ENCODE measurements at places on chromosomes 13 and 19.

- DNase-seq, result no peak
Observed at GRCh38 chr13:36839981-36840380, 21.0 kb downstream of the RFXAP start.

DNA sequence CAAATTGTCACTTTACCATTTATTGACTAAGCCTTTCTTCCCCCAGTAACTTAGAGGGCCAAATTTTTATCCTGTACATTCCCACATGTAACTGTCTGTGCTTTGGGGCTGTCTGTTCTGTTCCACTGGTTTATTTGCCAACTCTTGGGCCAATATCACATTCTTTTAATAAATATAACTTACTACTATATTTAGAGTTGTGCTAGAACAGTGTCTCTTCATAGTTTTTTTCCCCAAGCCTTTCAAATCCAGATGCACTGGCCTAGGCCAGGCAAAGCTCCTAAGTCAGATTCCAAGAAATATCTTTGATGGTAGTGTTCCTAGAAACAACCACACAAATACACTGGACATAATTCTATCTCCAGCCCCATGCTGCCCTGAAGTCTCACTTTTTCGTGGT lies 16.0 kb upstream of the CEBPG start:
- DNase-seq, result no peak

GRCh38 chr13:67042556-67042955 lies 187.6 kb downstream of the PCDH9 start:
- no peak for DNase-seq

GRCh38 chr19:42184401-42184861 lies 33.0 kb downstream of the DEDD2 start:
- DNase-seq, result peak; percentile 77

GRCh38 chr13:102686024-102686423 lies 8.8 kb downstream of the METTL21C start:
- DNase-seq, result no peak

GRCh38 chr19:14248578-14249011 lies 42.6 kb upstream of the ADGRL1 start:
- DNase-seq, result peak; percentile 52

DNA sequence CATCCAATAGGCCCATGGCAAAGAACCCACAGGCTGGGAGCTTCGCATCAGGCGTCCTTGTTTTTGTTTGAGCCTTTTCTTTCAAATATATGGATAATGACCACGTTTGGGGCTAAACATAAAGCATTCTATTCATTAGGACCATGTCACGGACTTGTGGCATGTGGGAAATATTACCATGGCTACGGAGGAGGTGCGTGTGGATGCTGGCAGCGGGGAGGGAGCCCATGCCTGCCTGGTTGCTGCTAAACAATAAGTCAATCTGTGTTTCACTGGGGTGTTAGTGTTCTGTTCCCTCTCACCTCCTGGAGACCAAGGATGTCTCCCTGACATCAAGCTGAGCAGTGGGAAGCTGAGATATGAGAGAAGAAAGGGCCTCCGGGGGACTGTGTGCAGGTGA lies 121.1 kb downstream of the IRS2 start:
- no peak for DNase-seq

GRCh38 chr19:39146091-39146490 lies 20.5 kb downstream of the PAK4 start:
- no peak for DNase-seq

GRCh38 chr13:80340651-80341100 lies 250 bp downstream of the SPRY2 start:
- DNase-seq, result no peak

- no peak for DNase-seq
Observed at GRCh38 chr13:77860507-77860981, 58.1 kb downstream of the EDNRB start.

DNA sequence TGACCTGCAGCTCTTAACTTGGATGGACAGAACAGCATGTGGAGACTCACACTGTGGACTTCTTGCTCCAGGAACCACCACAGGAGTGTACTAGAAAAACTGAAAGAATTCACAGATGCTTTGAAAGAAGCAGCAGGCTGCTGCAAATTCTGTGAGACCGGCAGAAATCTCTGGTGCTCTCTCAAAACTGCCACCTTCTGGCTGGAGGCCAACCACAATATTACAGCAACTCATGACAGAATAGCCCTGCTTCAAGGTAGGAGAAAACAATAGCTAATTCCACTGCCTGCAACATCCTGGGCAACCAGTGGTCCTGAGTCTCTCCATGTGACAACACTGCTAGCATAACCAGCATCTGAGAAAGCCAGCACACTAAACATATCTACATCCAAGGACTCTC lies 26.9 kb downstream of the CDK8 start:
- no peak for DNase-seq

- no peak for DNase-seq
Observed at GRCh38 chr13:95154413-95154886, 146.8 kb downstream of the ABCC4 start.

- DNase-seq, result no peak
Observed at GRCh38 chr19:19407633-19407930, 2.1 kb downstream of the GATAD2A start.

DNA sequence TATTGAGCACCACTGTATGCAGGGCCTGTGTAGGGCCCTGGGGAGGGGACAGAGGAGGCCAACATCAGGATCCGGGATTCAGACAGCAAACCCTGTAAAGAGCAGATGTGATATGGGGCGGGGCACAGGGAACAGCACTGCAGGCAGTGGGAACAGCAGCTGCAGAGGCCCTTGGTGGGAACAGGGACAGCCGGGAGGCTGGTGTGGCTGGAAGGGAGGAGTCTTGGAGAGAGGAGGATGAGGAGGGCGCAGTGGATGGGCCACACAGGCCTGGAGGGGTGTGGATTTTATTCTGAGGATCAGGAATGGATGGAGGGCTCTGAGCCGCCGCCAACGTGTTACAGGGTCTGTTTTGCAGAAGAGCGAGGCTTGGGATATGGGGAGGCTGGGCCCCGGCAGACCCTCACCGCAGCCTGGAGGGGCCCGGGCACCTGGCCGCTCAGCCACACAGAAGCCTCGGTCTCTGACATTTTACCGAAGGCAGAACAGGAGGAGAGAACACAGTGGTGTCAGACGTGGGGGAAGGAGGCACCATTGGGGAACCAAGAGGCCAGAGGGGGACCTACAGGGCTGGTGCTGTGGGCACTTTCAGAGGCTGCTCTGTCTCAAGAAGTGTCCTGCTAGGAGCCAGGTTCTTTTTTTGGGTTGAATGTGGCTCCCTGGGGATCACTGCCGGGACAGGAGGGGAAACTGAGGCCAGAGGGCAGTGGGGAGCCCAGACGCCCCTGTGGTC lies 6.9 kb downstream of the EFNA2 start:
- no peak for DNase-seq

DNA sequence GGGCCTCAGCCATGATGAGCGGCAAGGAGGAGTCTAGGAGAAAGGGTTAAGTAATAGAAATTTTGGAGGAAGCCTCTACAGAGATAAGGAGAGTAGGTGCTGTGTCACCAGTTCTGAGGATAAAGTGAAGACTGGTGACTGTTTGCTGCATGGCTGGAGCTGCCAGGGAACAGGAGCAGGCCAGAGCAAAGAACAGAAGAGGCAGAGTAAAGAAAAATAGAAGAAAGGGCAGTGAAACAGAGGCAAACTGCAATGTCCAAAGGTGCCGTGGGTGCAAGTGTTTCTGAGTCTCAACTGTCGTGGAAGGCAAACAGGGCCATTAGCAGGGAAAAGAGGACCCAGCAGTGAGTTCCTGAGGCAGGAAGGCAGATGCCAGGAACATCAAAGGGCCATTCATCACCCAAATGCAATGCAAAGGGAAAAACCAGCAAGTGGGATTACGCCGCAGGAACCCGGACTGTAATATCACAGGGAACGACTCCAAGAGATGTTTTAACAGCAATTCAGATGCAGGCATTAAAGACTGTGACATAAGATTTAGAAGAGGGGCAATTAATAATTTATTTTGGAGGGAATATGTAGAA lies 318.3 kb downstream of the FOXO1 start:
- no peak for DNase-seq

DNA sequence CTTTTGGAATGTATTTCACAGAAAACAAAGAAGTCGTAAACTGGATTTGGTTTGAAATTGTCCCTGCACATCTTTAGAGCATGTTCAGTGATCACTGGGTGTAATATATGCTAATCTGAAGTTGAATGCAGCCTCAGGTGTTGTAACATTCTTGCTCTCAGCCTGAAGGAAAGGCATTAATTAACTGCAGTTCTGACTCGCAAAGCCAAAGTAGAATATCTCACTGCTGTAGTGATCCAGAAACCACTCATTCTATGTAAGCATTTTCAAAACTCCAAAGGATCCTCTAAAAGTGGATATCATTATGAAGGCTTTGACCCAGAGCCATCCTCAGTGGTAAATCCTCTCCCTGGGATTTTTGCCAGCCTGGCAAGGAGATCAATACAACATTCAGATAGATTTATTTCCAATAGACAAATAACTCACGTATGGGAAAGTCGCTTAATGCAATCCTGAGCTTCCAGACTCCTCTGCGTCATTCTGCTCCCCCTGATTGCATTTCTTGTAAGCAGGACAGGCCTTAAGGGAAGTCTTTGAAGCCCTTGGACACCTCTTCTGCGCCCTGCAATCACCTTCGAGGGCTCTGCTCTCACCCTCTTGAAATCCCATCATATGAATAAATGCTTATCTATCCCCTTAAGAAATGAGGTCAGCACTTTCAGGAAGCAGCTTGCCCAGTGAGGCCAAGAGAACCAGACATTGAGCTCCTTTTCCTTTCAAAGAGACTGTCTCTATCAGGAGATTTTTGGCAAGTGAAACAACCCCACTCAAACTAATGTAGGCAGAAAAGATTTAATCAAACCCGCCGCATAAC lies 301.7 kb upstream of the NBEA start:
- DNase-seq, result no peak

GRCh38 chr19:7480222-7480969 lies 8.4 kb downstream of the PEX11G start:
- no peak for DNase-seq

DNA sequence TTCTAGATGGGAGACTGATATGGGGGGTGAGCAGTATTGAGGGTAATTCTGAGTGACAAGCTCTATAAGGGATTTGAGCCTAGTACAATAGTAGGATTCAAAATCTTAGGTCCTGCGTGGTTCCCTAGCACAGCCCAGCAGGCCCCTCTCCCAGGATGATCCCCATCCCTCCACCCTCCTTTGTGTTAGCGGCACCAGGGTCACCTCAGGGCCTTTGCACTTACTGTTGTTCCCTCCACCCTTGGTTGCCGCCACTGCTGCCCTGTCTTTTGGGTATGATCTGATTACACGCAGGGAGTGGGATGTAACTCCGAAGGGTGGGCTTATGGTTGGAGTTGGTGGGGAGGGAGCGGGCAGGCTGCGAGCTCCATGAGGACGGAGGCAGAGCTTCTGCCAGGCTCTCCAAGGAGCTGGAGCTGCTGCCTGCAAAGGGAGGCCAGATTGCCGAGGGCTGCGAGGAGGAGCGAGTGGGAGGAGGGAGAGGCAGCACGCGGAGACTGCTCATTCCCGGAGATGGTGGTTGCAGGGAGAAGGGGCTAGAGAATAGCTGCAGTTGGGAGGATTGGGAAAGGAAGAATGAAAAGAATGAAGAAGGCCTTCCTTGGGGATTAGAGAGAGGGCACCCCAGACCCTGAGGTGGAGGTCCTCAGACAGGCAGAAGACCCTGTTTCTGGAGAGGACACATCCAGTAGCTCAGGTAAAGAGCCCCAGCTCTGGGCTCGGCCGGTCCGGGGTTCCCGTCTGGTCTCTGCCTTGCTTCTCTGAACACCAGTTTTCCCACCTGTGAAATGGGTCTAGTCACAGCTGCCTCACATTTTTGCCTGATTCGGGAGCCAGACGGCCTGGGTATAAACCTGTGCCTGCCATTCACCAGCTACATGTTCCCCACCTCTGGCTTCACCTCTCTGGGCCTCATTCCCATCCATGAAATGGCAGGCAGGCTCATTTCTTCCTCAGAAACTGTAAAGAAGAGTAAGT lies 5.2 kb downstream of the NACC1 start:
- DNase-seq, result no peak

DNA sequence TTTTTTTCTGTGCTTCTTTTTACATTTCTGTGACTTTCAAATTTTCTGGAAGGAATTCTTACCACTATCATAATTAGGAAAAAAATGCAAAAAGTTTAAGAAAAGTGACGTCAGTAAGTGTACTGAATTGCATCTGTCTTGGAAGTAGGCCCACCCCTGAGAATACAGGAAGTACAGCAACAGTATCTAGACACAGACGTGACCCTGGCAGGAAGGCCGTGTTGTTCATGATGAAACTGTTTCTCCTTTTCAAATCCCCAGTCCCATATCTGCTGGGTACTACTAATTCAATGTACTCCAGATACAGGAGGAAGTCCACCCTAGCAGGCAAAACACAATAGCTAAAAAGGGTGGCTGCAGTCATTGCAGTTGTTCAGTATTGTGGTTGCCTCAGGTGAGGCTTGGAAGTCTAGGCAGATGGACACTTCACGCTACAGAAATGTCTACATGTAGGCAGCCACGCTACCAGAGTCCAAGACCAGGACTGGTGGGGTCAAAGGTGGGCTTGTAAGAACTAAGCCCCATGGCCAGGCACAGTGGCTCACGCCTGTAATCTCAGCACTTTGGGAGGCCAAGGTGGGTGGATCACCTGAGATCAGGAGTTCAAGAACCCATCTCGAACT lies 49.6 kb upstream of the MED4 start:
- DNase-seq, result no peak

DNA sequence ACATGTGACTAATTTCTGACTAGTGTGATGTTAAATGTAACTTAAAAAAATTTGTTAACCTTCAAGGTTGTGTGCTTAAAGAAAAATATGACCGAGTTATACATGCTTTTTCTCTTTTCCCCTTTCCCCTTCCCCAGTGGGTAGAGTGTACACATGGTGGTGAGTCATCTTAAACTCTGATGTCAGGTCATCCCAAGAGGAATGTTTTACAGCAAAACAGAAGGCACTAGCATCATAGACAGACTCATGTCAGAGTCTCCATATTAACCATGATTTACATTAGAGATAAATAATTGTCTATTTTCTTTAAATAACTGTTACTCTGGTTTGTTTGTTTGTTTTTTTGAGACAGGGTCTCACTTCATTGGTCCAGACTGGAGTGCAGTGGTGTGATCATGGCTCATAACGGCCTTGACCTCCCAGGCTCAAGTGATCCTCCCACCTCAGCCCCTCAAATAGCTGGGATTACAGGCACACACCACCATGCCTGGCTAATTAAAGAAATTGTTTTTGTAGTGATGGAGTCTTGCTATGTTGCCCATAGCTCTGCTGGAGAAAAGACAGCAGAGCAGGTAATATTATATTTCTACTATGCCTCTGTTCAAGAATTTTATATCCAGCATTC lies 160.4 kb upstream of the PCDH9 start:
- DNase-seq, result no peak

- DNase-seq, result peak; percentile 50
Observed at GRCh38 chr13:105937451-105937850, 598.0 kb downstream of the EFNB2 start.

GRCh38 chr13:97736436-97736835 lies 217.0 kb upstream of the IPO5 start:
- DNase-seq, result no peak

- peak; percentile 40 for DNase-seq
Observed at GRCh38 chr19:11482384-11483050, 1.7 kb upstream of the ELAVL3 start.

GRCh38 chr13:26465514-26465913 lies 92.0 kb upstream of the WASF3 start:
- no peak for DNase-seq

GRCh38 chr19:19661675-19662251 lies 1.7 kb downstream of the ATP13A1 start:
- no peak for DNase-seq
